ENCODE measurements at places on chromosomes 12 and 14.

DNA sequence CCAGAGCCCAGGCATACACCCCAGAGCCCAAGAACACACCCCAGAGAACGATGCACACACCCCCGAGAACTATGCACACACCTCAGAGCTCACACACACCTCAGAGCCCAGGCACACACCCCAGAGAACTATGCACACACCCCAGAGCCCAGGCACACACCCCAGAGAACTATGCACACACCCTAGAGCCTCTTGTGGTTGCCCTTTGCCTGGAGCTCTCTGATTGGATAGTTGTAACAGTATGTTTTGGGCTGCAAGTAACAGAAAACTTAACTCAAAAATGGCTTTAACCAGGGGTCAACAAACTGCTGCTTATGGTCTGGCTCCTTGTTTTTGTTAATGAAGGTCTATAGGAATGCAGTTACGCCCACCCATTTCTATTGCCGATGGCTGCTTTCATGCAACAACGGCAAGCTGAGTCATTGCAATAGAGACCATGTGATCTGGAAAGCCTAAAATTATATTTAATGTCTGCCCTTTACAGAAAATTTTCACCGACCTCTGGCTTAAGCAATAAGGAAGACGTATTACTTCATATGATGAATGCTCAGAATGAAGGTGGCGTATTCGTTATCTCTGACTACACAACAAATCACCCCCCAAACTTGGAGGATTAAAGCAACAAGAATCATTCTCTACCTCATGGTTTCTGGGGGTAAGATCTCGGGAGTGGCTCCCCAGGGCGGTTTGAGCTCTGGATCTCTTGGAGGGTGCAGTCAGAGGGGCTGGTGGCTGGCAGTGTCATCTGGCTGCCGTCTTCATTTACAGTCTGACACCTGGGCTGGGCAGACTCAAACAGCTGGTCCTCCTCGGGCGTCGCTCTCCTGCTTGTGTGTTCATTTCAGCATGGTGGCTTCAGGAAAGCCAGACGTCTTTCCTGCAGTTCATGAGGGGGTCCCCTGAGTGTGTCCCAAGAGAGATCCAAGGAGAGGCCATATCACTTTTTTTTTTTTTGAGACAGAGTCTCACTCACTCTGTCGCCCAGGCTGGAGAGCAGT is 66.3 kb upstream of the NCOR2 start:
- no peak for DNase-seq

DNA sequence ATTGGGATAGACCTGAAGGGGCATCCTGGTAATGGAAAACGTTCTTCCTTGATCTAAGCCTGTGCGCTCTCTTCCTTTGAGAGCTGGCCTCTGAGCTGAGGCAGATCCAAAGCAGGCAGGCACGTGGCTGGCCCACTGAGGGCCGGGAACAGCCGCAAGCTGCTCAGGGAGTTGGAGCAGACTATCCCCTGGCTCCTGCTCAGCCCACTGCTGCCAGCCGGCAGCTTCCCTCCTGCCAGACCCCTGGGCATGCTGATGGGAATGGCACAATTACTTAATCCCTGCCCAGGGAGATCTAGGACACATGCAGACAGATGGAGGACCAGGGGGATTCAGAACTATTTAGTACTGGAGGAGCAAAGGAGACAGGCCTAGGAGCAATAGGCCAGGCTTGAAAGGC is 14.4 kb downstream of the NEUROD4 start:
- no peak for DNase-seq

GRCh38 chr14:21933681-21934080 is 260.1 kb upstream of the OR4E1 start:
- DNase-seq, result no peak

DNA sequence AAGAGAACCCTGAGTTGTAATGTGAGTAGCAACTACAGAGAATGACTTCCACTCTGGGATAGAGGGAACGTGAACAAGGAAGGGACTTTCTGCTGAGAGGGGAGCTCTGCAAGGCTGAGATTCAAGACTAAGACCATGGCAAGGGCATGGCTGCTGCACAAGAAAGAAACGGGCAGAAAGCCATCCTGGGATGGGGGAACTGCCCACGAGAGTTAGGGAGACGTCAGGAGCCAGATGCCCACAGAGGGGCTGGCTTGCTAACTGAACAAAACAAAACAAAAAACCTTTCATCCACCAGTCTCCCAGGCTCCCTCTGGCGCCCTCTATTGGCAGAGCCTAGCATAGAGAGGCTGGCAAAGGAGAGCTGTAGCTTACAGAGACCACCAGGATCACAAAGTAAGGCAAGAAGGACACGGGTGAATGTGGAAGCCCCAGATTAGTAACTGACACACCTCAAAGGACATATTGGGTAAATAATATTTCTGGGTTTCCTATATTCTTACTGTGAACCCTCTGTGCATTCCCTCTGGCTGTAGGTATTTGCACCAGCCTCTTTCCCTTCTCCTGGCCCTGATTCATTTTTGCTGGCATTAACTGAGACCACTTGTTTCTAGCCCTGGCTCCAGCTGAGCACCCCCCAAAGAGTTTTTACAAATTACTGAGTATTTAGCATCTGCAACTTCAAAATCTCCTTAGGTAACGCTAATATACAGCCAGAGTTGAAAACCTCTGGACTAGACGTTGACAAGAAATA is 338.3 kb downstream of the EMP1 start:
- DNase-seq, result peak; percentile 35

GRCh38 chr14:61569812-61570548 is 125.3 kb upstream of the HIF1A start:
- DNase-seq, result no peak

DNA sequence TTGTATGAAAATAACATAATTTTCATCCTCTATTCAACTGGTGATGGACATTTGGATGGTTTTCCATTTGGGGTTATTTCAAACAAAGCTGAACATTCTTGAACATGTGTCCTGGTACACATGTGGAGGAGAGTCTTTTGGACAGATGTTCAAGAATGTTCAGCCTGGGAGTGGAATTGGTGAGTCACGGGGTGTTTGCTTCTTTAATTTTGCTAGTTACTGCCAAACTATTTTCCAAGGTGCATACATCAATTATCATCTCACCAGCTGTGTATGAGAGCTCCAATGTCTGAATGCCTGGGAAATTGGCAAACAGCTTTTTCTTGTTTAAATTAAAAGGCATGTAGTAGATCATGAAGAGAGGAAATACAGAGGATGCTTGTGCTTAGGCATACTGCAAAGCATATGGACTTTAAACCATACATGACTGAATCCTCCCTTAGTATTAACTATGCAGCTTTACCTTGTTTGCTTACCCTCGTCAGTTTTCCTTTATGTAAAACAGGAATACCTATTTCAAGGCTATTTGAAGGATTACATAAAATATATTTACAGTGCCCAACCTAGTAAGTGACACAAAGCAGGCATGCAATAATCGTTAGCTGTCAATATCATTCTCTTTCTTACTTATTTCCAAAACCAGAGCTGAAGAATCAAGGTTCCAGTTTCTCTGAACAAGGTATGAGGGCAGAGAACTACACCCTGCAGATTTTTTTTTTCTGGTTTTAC is 152.1 kb downstream of the ITPR2 start:
- DNase-seq, result no peak

DNA sequence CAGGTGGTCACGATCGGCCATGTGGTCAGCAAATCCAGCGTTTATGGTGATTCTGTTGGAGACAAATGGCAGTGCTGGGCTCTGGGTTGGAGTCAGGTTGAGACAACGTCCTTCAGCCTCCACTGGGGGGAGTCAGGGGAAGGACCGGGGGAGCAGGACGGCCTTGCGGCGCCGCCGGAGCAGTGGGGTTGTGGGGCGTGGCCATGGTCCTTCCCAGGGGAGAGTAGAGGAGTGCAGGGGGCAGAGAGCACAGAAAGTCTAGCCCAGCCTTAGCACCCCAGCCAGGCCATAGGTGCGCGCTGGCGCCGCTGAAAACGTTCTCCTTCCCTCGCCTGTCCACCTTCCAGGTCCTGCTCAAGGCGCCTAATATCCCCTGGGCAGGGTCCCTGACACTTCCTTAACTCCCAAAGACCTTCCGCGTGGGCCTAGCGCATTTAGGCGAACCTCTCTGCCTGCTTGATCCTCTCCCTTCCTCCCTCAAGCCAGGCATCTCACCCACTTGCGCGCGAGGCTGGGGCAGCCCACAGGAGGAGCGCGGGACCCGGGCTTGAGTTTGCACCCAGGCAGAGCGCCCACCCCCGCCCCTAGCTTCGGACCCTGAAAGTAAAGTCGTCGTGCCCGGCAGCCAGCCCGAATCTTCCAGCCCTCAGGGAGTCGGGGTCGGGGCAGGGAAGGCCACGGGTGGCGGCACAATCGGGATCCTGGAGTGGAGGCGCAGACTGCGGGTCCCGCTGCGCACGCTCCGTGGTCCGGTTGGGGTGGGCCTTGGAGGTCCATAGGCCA is 3.1 kb upstream of the KIF26A start:
- peak; percentile 28 for DNase-seq

- no peak for DNase-seq
These were observed 174.0 kb downstream of the EGLN3 start for GRCh38 chr14:33776871-33777270.

DNA sequence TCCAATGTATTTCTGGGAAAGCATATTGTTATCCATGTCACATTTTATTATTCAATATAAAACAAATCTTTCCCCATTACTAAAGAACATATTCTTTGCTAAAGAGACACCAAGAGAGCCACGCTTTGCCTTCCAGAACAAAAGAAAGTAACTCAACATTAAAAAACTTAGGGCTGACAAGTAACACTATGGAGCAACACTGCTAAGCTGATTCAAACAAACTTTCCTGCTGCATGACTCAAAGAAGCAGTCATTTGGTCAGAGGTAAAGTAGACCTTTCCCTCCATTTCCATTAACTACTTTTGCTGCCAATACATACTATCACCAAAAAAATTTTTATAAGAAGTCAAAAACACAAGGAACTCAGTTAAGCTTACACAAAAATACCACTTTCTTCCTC is 83.0 kb downstream of the DENND5B start:
- no peak for DNase-seq

- DNase-seq, result no peak
These were observed 1.3 kb downstream of the C12orf75 start for GRCh38 chr12:105331805-105332251.

DNA sequence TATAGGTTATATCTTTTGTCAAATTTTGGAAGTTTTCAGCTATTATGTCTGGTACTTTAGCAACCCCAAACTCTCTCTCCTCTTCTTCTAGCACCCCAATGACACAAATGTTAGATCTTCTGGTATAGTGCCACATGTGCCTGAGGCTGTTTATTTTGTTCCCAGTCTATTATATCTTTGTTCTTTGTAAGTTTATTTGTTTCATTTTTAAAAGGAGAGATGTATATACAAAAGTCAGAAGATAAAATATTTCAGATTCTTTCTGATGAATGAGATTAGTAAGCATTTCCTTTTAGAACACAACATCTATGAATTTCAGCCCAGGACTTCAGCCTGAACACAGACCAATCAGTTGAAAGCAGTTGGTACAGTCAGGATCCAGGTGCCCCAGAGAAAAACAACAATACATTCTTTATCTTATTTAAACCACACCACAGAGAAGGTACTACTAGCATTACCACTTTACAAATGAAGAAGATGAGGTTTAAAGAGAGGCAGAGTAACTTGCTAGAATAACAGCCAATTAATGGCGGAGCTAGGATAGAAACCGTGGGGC is 114.1 kb upstream of the BTG1 start:
- DNase-seq, result no peak

DNA sequence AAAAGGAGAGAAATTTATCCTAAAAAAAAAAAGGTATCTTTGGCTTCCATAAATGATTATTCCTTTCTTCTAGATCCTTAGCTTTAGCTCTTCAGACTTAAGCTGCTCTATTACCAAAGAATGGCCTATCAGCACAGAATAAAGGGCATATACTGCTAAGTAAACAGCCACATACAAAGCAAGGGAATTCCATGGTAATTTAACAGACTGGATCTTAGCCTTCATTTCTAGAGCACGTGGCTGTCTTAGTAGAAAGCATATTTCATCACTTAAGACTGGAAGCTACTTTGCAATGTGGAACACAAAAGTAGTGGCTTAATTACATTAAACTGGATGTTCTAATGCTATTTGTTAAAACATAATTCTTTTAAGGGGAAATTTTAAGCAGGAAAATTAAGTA is 23.1 kb downstream of the TMED10 start:
- DNase-seq, result no peak

- peak; percentile 72 for DNase-seq
These were observed 17.8 kb upstream of the HDAC7 start for GRCh38 chr12:47837190-47838171.

- DNase-seq, result no peak
These were observed 21.5 kb downstream of the RIN3 start for GRCh38 chr14:92534932-92535643.

GRCh38 chr14:51014625-51015024 is 70.3 kb upstream of the PYGL start:
- no peak for DNase-seq

DNA sequence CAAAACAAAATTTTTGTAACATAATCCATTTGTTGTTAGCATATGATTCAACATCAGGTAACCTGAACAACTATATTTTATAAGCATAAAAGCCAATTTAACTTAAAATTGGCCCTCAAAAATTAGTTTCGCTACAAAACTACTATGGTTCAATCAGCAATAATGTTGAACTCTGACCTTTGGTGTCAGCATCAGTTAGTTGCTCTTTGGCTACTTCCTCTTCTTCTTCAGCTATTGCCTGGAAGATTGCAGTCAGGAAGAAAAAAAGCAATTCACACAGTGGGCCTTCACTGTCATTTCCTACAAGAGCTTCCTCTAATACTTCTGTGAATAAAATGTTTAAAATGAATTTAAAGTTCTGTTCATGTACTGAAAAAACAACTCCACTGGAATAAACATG is 78.2 kb upstream of the CFL2 start:
- DNase-seq, result no peak

DNA sequence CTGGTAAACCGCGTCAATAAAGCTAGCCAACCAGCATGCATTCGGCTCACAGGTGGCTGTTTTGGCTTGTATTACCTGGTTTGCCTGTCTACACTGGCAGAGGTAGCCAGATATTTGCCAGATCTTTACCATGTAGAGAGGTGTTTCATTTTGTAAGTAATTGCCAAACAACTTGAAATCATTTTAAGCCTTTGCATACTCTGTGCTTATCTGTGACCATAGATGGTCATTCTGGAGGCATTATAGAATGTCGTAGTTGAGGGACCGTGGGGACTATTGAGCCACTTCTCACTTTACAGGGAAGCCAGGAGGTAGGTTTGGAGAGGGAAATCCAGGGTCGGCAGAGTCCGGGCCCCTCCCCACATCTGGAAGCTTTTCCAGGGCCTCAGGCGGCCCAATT is 5.9 kb downstream of the ADGRD1 start:
- DNase-seq, result no peak

DNA sequence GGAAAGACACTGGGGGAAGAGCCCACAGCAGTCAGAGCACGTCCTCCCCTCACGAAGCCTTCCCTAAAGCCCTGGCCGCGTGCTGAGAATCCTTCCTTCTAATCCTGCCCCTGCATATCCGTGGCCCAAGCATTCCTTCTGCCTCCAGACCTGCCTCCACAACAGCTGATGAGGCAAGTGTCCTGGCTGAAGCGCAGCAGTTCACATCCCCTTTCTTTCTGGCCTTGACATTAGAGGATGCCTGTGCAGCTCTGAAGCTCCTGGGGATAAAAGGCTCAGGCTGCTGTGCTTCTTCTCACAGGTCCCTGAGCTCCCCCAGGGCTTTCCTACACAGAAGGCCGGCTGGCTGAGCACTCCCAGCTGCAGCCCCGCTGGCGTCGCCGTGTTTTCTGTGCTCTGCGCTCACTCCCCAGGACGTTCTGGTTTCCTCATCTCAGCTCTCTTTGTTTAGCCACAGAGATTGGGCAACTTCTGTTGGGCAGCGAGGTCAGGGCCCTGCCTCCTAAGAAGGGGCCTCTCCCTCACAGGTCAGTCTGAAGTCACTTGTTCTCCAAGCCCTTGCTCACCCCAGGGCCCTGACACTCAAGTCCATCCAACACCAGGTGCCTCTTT is 45.8 kb downstream of the NINJ2 start:
- DNase-seq, result no peak

Data from activated CD4-positive, CD25-positive, alpha-beta regulatory T cell treated with anti-CD3 and anti-CD28 coated beads, Interleukin-2, amount 50 U/mL, for 72 hours (primary cell).